ENCODE measurements at places on chromosomes 6 and 20.

- DNase-seq = no peak
These were observed 139.4 kb downstream of the UST start for GRCh38 chr6:148885925-148886845.

DNA sequence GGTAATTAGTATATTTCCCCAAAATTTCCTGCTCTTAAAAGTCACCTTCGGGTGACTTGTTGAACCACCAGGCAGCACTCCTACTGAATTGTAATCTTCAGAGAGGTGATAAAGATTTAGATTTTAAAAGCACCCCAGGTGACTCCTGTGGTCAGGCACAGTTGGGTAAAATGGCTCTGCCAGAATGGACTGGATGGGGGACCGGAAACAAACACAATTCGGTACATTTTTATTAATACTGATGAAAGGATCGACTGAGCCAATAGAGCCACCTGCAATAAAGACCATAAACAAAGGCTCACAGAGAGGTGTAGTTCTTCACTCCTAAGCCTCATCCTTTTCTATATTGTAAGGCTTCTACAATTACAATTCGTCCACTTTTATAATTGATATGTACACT is 19.6 kb upstream of the FAM83C start:
- DNase-seq = no peak

GRCh38 chr6:12408752-12409151 is 118.6 kb downstream of the EDN1 start:
- DNase-seq = no peak

- no peak for DNase-seq
These were observed 86.4 kb downstream of the TCP11 start for GRCh38 chr6:35054743-35055130.

GRCh38 chr20:25864326-25864962 is 167.8 kb upstream of the ZNF337 start:
- DNase-seq = no peak

DNA sequence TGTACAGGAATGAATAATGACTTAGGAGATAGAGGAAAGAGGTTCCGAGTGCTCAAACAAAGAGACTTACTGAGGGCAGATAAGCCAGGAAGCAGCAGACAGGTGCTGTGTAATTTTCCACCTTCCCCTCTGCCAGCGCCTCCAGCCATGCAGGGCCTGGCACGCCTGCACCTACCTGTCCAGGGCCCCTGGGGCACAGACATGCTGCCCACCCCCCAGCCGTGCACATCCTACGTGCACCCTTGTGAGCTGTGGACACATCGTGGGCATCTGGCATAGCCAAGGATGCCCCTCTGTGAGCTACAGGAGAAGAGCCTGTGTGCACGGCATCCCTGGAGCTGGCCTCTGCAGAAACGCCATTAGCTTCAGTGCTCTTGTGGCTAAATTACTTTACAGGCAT is 7.1 kb upstream of the SMOC2 start:
- DNase-seq = no peak

DNA sequence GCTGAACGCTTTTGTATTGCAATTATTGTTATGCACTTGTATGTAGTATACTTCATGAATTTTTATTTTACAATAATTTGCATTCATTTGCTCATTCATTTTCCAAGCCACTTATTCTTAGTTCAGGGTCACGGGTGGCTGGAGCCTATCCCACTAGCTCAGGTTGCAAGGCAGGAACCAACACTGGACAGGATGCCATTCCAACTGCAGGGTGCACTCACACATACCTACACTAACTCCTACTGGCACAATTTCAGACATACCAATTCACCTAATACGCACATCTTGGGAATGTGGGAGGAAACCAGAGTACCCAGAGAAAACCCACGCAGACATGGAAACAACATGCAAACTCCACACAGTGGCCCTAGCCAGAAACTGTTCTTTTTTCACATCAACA is 61.8 kb downstream of the LMBRD1 start:
- no peak for DNase-seq

DNA sequence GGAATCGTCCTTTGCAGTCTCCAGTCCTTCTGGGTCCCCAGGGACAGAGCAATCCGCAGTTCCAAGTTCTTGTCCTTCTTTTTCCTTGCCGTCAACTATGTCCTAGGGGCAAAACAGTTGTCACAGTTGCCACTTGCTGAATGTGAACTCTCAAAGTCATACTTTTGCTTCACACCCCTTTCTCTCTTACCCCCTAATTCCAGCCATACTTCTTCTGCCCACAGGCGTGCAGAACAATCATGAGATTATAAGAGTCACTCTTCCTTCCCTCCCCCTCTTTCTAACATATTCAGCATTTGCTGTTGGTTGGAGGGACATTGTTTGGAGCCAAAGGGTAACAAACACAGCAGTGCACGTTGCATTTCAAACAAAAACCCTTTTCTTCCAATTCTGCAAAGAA is 74.4 kb downstream of the BCAS1 start:
- DNase-seq = no peak

- peak; percentile 49 for DNase-seq
These were observed 47.5 kb downstream of the DSTN start for GRCh38 chr20:17617212-17617867.

GRCh38 chr6:40669343-40669742 is 82.2 kb upstream of the LRFN2 start:
- no peak for DNase-seq

DNA sequence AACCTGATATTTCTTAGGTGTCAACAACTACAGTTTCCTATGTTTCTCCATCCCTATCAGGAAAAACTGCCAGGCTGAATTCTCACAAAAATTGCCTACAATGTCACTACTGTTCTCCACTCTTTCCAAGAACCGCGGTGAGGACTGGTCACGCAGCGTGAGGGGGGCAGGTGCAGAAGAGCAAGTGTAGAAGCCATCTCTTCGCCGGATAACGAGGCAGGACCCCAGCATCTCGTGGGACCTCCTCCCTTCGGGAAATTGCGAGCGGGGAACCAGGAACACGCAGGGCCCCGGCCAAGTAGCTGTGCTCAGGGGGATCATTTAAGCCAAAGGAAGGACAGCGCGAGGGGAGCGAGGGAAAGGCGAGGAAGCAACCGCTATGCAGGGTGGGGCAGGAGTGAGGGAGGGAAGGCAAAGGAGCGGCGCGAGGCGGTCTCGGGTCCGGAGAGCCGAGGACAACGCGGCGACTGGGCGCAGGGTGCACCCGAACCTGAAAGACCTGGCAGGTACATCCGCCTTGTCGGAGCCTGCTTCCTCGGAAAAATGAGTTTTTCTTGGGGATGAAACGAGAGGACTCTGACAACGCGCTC is 559 bp downstream of the APMAP start:
- DNase-seq = no peak

DNA sequence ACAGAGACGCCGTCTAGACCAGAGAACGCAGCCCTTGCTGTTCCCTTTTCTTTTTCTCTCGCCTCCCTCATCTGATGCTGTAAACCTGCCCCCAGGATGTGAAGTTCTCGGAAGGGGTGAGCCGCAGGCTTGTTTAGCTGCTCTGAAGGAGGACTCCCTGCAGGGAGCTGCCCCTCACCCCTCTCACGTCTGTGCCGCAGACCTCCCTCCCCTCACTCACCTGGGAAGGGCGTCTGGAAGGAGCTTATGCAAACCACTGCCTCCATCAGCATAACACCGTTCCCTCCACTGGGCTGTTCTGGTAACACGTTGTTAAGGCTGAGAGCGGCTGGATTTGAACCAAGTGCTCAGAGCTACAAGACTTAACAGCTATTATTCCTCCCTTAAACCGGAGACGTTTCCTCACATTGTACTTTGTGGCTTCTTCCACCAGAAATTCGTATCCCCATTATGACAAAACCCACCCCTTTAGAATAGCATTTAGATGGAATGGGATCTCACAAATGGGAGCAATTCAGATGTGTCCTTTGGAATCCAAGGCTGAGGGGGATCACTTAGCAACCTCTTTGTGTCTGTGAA is 99.8 kb downstream of the SMOC2 start:
- DNase-seq = no peak

DNA sequence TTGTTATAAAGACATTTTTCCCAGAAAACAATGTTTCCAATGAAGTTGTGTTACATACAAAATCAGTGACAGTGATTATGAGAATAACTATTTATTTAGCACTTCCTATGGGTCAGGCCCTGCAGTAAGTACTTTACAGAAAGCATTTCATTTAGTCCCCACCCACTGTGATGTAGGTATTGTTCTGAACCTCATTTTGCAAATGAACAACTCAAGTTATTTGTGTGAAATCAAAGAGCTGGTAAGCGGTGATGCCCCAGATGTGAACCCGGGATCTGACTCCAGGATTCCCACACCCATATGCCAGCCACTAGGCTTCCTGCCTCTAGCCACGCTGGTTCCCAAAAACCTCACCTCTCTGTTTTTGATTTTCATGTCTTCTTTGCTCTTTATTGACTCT is 30.9 kb downstream of the FAXC start:
- no peak for DNase-seq

DNA sequence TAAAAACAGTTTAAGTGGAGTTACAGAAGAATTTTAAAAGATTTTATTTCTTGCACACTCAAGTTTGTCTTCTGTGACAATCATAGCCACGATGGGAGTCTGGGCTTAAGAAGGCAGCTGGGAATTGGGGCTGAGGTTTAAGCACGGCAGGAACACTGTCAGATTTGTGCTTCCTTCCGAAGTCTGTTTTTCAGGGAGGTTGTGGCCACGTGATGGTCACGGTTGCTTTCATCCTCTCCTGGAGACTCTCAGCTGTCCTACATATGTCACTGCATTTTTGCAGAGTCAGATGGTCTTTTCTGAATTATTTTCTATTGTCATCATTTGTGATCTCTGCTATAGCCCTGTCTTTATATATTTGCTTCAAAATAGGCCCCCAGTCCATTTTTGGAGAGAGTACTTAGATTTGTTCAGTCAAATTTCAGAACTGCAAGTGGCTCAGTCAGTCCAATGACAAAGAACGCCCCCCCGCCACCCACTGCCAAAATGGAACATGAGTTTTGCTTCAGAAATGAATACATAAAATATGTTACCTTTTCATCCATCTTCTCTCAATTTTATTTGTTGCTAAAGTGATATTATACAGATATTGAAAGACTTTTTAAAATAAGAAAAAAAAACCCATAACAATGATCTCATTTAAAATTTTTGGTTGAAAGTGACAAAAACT is 111.8 kb upstream of the ZFP64 start:
- DNase-seq = no peak

GRCh38 chr20:16128538-16129106 is 444.6 kb downstream of the KIF16B start:
- DNase-seq = no peak

DNA sequence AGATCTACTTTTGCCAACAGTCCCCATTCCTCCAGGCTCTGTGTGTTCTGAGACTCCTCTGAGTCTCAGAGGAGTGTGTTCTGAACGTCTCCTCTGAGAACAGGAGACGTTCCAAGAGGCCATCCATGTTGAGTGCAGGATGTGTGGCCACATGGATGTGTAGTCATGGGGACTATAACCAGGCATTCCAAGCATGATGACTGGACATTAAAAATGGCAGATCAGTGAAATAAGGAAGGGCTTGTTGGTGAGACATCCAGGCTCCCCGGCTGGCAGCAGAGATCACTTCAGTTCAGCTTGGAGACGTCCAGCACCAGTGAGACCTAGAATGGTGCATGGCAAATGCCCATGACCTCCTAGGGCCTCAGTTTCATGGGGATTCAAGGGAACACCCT is 34.3 kb upstream of the POU5F1 start:
- no peak for DNase-seq

- no peak for DNase-seq
These were observed 594.3 kb upstream of the ADGRB3 start for GRCh38 chr6:68040780-68041179.

DNA sequence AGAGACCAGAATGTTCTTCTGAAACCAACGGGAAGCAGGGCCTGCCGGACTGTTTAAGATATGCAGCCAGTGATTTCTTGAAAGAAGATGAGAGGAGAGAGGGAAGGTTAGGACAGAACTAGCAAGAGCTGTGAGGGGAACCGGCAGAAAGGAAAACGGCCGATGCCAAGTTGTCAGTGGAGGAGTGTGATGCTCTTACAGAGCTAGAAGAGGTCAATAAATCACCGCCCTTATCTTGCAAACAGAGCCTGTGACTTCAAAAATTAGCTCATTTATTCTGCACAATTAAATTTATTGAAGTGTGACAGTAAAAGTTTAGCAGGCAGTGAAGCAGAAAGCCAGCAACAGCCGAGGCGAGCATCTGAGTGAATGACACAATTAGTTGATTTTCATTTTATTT is 509.5 kb upstream of the ID4 start:
- DNase-seq = no peak

GRCh38 chr6:111555036-111555435 is 50.6 kb downstream of the TRAF3IP2 start:
- DNase-seq = no peak

DNA sequence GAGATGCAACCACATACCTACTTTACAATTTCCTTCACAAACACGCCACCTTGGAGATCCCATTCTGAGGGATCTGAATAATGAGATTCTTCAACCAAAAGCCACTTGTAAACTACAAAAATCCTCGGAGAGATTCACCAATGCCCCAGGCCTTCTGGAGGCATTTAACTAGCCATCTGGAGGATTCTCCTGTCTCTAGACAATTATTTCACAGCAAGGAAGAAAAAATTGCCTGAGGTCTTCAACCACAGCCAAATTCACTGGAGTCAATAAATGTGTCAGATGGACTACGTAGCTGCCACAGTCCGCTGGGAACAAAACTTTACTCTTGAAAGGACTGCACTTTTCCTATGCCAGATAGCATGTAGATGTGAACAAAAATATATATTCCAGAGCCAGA is 19.0 kb upstream of the DCDC2 start:
- DNase-seq = no peak

GRCh38 chr6:73382462-73383113 is 12.0 kb upstream of the DDX43 start:
- DNase-seq = no peak

DNA sequence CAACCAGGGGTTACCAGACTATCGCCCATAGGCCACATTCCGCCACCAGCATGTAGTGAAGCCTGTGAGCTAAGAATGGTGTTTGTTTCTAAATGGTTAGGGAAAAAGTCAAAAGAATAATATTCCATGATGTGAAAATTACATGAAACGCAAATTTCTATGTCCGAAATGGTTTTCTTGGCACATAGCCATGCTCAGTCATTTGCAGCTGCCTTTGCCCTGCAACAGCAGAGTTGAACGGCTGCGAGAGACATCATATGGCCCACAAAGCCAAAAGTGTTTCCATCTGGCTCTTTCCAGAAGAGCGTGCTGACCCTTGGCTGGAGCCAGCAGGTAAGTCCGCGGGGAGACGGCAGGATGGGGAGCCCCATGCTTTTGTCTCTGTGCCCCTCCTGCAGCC is 60.7 kb downstream of the FAM120B start:
- DNase-seq = no peak

- no peak for DNase-seq
These were observed 329.1 kb upstream of the RUNX2 start for GRCh38 chr6:44999066-44999465.

DNA sequence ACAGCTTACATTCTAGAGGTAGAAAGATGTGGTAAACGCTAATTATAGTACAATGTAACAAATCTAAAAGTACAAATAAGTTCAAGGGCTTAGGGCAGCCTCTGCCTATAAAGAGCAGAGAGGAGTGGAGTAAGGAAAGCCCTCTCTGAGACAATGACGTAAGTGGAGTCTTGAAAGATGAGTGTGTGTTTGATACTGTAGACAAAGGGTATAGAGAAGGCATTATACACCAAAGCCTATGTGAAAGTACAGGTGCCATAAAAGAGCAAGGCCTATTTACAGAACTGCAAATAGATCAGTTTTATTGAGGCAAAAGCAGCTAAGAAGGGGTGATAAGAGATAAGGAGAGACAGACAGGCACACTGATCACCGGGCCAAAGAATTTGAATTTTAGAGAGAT is 10.9 kb downstream of the GOPC start:
- DNase-seq = no peak

- DNase-seq = peak; percentile 50
These were observed 1.4 kb downstream of the BACH2 start for GRCh38 chr6:90294989-90295853.

GRCh38 chr6:142404751-142405150 is 102.9 kb downstream of the ADGRG6 start:
- DNase-seq = no peak

Measured in CD4-positive, alpha-beta T cell (primary cell).